ENCODE measurements at places on chromosomes 2 and 18.

DNA sequence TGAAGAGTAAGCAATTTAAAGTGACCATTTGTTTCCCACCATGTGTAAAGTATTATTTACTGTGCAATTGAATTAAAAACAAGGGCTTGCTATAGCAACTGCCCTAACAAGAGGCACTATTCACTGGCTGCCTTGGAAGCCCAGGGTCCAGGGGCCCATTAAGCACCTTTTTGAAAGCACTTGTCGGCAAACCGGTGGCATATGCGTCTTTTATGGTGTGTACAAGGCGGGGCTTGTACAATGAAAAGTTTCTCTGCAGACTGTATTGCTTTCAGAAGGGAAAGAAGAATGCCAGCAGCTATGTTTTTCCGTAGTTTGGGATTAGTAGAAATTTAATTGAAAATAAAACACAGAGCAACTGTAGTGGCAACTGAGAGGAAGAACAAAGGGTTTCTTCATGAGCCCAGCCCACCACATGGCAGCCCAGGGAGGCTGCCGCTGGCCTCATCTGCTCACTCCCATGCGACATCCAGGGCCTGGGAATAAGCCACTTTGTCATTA, 279.5 kb upstream of the PARD3B start:
- no peak for DNase-seq

GRCh38 chr18:63229971-63230370, 89.6 kb downstream of the BCL2 start:
- DNase-seq, result no peak

GRCh38 chr18:58338961-58339592, 289.8 kb downstream of the ALPK2 start:
- DNase-seq, result no peak

DNA sequence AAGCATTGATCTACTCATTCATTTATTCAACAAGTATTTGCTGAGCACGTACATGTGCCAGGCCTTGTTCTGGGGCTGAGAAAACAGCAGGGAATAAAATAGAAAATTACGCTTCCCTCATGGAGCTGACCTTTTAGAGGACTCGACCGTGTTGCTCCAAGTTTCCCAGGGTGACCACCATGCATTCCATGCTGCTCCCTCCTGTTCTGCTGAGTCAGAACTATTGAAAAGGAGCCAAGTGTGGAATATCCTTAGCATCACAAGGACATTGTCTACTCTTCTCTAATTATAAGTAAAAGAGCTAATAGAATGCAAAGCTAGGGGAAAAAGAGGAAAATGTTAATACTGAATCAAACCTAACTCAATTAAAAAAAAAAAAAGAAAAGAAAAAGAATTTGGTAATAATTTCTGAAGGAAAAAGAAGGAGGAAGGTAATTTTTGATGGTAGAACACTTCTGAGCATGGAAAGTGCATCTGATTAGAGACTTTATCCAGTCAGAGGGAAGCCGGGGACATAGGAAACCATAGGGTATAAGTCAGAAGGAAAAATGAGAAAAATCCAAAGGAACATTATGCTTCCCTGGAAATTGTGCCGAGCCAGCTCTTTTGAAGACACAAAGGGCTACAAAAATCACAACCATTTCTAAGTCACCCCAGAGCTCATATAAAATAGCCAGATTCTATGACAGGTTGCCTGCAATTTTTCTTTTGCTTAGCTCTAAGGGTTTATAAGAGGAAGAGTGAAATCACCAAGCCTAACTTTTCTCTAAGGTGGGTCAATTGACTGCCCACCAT, 339.4 kb downstream of the RND3 start:
- no peak for DNase-seq

DNA sequence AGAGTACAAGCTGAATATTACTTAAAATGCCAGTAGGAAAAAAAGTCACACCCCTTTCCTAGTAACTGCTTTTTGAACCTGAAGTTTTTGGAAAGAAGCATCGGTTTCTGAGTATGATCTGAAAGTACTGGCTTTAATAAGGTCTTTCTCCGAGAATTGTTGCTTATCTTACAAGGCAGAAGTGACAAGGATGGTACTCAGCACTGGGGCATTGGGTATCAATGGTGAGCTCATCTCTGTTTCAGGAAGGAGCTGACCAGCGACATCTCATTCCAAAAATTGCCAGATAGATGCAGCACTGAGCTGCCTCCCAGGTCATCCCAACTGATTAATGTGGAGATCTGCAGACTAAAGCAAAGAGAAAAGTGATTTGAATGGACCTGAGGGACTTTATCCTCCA, 85.4 kb downstream of the FMNL2 start:
- no peak for DNase-seq

DNA sequence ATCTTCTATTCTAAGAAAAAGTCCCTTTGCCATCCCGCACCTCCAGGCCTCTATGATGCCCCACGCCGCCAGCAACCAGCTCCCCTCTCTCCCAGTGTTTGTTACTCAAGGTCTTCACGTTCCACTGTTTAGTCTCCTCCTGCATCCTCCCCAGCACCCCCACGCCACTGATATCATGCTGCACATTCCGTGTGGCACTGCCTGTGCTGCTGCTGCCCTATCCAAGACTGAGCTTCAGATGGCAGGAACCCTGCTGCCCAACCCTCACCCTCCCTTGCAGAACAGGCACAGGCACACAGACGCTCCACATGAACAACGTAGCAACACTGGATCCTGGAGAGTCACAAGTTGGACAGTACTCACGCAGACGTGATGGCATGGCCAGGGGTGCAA, 35.3 kb downstream of the MYO5B start:
- DNase-seq, result no peak

DNA sequence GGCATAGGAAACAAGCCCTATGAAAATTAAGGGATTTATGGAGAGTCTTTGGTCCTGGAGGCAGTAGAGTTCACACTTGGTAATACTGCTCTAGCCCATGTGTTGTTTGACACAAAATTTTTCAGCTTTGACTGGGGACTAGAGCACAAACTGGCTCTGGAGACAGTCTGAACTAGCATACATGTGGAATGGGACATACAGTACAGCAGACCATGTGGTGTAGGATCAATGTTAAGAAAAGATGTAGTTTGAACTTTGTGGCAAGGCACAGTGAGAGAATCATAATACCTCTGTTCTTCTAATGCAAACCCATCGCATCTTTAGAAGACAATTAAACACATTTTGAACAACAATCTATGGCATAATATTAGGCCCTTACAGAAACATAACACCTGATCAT, 521.5 kb upstream of the DDX18 start:
- DNase-seq, result no peak

DNA sequence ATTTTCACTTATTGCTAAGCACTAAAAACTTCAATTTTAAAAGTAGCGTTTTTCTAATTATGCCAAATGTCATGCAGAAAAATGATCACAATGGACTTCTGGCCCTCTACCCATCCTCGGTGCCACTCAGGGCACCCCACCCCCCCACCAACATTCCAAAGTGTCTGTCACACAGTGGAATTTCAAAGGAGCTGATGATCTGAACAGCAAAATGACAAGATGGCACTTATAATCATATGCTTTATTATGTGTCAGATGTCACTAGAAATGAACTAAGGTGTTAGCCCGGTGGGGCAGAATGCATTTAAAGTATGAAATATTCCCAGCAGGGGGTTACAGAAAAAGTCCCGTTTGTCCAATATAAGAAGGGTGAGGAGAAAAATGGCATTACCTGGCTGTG, 360.7 kb upstream of the RAB12 start:
- no peak for DNase-seq

- no peak for DNase-seq
Observed at GRCh38 chr18:49658823-49659404, 97.1 kb downstream of the LIPG start.

- DNase-seq, result no peak
Observed at GRCh38 chr18:57276829-57277228, 75.5 kb upstream of the ST8SIA3 start.

- no peak for DNase-seq
Observed at GRCh38 chr2:105934467-105934866, 189.8 kb downstream of the NCK2 start.

DNA sequence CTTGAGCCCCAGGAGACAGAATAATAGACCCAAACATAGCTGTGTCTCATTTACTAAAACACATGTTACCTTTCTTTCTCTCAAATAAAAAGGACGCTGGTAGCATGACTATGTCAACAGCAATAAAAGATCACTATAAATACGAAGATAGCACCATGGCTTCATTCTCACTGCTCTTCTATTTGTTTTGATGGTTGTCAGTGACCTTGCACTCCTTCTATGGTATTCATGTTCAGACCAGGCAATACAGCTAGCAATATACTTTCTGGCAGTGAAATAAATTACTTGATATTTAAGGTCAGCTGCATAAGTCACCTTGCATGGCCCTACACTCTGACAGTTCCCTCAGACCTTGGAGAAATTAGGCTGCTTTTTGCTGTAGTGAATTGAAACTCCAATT, 263.2 kb upstream of the CDH7 start:
- peak; percentile 55 for DNase-seq

DNA sequence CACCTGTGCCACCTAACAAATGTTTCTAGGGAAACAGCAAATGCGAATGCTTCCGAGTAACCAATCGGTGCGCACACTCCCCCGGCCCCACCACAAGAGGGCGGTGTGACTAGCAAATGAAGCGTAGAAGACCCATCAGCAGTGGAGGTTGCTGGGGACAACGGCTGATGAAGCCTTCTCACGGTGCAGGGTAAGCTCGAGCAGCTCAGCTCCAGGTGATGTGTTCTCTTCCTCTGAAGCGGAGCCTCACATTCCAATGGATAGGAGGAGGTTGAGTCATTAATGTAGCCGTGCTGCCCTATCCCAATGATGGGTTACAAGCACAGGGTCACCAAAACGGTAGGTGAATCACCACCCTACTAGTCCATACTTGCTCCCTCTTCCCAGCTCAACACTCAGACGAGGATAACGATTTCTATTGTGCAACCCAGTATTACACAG, 127.6 kb upstream of the TWIST2 start:
- no peak for DNase-seq

GRCh38 chr2:216012830-216013079, 596 bp downstream of the MREG start:
- no peak for DNase-seq

GRCh38 chr2:212073360-212073759, 465.2 kb downstream of the ERBB4 start:
- DNase-seq, result no peak

DNA sequence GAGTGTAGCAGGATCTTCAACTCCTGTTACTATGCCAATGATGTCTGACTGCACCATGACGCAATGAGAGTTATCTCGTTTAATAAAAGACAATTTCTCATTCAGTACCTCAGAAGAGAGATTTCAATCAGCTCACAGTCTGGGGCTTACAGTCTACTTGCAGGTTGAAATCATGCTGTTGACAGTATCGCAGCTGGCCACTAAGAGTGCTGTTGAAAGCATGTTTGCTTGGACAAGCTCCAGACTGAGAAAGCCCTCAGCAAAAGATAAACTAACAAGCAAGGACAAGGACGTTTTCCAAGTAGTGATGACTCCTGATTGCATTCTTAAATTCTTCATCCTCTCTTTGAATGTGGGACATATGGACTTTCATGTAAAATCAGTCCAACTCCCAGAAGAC, 145.2 kb upstream of the SYT4 start:
- no peak for DNase-seq

GRCh38 chr2:233829193-233830110, 24.9 kb downstream of the HJURP start:
- DNase-seq, result no peak

- DNase-seq, result no peak
Observed at GRCh38 chr2:128978212-128978611, 659.5 kb upstream of the HS6ST1 start.

GRCh38 chr2:152343426-152343825, 8.5 kb downstream of the FMNL2 start:
- no peak for DNase-seq

GRCh38 chr2:42031281-42032223, 16.3 kb upstream of the PKDCC start:
- DNase-seq, result no peak

GRCh38 chr2:42895791-42896135, 103.4 kb upstream of the HAAO start:
- no peak for DNase-seq

- DNase-seq, result no peak
Observed at GRCh38 chr2:70793450-70793849, 3.0 kb upstream of the FIGLA start.

DNA sequence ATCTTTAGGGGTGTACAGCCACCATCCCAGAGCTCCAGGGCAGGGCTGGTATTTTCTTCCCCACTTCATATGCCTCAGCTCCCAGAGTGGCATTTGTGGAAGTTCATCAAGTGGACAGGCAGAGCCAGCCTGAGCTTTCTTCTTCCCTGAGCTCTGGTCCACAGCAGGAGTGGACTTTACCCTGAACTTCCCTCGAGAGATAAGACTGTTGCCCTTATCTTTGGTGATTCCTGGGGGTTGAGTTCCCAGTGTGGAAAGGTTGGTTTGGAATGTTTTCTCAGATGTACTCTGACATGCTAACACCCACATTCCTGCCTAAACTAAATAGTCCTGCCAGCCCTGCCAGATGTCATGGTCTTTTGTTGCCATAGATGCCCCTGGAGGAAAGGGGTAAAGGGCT, 62.0 kb upstream of the LGALSL start:
- no peak for DNase-seq

- DNase-seq, result no peak
Observed at GRCh38 chr2:201699416-201699815, 972 bp upstream of the MPP4 start.

- DNase-seq, result no peak
Observed at GRCh38 chr2:44934038-44934982, 7.2 kb upstream of the SIX3 start.

- no peak for DNase-seq
Observed at GRCh38 chr18:48929941-48930713, 20.6 kb downstream of the SMAD7 start.

DNA sequence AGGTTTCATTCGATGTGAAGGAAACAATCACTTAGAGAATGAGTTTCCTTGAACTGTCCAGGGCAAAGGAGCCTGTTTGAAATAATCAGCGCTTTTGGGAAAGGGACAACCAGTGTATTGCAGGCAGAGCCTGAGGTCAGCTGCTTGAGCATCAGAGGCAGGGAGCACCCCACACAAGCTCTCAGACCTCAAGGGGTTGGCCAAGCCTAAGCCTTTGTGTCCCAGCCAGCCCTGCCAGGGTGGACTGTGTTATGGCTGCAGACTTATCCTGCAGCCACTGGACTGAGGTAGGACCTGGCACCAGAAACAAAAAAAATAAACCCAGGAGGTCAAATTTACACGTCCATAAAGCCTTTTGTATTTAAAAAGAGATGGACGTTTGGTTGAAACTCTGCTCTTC, 228.3 kb downstream of the SEPTIN10 start:
- DNase-seq, result no peak

DNA sequence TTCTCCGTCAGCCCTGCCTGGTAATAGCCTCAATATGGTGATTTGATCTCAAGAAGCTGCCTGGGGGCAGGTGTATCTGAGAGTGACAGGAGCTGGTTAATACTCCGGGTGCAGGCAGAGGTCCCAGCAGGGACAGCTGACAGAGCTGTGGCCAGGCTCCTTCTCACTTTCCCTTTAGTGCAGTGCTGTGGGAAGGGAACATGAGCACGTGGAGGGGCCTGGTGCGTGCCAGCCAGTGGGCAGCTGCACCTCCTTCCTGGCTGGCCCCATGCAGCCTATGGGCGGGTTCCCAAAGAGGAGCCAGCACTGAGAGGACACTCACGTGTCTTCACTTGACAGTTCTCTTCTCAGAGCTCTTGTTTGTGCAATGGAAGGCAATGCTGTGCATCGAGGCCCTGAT, 9.1 kb downstream of the CNNM4 start:
- no peak for DNase-seq
